Mesenchymal stem cell (in vitro differentiated cells and primary cell): ENCODE measurements at places on chromosomes 11 and 22.

DNA sequence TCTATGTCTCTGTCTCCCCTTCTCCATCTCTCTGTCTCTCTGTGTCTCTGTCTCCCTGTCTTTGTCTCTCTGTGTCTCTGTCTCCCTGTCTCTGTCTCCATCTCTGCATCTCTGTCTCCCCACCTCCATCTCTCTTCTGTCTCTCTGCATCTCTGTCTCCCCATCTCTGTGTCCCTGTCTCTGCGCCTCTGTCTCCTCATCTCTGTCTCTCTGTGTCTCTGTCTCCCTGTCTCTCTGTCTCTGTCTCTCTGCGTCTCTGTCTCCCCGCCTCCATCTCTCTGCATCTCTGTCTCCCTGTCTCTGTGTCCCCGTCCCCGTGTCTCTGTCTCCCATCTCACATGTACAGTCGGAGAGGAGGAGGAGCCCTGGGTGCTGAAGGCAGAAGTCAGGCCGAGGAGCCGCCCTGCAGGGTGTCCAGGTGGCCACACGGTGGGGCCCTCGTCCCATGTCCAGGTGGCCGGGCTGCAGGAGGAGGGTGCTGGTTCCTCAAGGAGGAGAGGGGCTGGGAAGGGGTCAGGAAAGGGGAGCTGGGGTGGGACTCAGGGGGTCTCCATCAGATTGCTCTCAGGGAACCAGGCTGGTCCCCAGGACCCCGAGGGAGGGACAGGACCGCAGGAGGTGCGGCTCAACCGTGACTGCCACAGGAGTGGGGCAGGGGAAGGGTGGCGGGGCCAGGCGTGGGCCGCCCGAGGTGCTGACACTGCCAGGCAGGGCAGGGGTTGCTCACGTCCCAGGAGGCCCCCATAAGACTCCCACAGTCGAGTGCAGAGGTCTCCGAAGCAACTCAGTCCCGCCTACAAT lies 25.6 kb upstream of the TH start:
- peak; percentile 59 for DNase-seq

DNA sequence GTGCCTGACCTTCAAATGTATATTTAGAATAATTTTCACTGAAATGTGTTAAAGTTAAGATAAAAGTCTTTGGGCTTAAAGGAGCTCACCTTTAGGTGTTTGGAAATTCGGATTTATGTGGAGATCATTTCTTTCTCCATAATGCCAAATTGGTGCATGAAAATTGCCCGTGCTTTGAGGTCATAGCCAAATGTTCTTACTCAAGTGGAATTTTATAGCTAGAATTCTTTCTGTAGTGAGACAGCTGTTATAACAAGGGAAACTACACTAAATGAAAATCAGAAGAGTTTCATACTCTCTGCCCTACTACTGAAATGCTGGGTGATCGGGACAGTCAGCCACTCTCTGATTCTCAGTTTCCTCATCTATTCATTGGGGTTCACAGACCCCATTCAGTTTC lies 89.5 kb upstream of the DBX1 start:
- no peak for DNase-seq

DNA sequence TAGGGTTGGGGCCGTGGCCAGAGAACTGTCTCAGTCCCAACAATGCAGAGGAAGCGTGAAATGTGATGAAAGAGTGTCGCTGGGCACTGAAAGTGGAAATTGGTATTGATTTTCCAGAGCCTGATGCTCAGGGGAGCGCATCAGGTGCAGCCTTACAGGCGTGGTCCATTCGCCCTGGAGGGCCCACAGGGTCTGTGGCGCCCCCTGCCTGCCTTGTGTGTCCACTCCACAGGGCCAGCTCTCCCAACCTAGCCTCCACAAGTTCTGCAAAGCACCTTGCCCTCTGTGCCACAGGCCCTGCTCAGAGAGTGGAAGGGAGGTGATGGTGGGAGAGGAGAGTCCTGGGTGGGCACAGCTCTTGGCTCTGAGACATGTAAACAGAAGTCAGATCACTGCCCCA lies 54.9 kb upstream of the LMO1 start:
- no peak for DNase-seq

- no peak for DNase-seq
Observed at GRCh38 chr11:44329472-44330230, 19.7 kb upstream of the ALX4 start.

- DNase-seq = no peak
Observed at GRCh38 chr11:45563810-45564209, 101.6 kb downstream of the CHST1 start.

DNA sequence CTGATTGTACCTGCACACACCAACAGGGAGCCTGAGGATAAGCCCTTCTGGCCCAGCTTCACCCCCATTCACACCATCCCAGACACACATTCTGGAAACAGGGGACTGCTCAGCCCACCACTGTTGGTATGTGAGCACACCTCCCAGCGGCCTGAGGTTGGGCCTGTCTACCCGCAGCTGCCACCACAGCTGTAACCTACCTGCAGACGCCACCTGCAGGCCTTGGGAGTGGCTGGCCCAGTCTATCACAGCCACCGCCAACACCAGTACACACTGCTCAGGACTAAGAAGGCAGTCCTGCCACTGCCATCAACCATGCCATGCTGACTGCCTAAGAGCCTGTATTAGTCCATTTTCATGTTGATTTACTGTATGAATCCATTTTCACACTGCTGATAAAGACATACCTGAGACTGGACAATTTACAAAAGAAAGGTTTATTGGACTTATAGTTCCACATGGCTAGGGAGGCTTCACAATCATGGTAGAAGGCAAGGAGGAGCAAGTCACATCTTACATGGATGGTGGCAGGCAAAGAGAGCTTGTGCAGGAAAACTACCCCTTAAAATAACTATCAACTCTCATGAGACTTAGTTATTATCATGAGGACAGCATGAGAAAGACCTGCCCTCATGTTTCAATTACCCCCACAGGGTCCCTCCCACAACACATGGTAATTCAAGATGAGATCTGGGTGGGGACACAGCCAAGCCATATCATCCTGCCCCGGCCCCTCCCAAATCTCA lies 30.6 kb downstream of the RSF1 start:
- DNase-seq = no peak

DNA sequence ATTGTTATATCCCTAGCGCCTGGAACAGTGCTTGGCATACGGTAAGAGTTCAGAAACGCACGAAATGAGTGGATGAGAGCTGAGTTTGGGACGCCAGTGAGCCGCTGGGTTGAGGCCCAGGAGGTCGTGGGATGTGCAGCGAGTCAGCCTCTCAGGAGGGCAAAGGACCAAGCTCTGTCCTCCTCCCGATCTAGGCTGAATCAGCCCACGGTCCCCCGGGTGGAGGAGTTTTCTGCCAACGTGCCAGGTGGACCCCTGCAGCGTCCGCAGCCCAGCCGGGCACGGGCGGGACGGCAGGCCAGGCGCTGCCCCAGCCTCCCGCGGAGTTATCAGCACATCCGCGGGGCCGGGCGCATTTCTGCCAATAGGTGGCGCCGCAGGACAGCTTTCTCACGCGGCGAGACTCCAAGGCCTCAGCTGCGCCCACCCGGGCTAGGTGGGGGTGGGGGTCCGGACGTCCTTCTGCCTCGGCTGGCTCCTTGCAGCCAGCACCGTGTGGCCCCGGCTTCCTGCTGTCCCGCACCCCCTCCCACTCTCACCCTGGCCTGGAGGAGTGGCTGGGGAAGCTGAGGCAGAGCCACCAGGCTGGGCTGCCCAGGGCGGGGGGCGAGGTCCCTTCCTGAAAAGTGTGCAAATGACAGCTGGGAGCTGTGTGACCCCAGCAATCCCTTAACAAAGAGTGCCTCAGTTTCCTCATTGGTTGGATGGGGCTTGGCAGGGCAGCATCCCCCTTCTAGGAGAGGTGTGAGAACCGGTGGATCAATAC lies 2.2 kb upstream of the RPS19BP1 start:
- DNase-seq = peak; percentile 67

DNA sequence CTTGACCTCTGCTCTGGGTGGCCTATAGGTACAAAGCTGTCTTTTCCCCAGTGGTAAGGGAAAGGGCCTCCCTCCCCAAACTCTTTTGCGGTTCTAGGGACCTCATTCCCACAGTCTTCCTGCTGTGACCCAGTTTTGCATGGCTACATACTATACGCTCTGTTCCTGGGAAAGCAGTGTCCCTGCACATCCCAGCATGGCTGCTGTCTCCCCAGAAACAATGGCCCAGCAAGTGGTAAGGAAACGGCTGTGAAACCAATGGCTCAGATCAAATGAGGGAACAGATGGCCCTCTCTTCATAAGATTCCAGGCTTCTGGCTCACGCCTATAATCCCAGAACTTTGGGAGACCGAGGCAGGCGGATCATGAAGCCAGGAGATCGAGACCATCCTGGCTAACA lies 41.1 kb downstream of the RPL27A start:
- no peak for DNase-seq

- DNase-seq = no peak
Observed at GRCh38 chr11:79960461-79960860, 519.6 kb upstream of the TENM4 start.

- DNase-seq = no peak
Observed at GRCh38 chr11:69726481-69726880, 22.7 kb upstream of the FGF19 start.

DNA sequence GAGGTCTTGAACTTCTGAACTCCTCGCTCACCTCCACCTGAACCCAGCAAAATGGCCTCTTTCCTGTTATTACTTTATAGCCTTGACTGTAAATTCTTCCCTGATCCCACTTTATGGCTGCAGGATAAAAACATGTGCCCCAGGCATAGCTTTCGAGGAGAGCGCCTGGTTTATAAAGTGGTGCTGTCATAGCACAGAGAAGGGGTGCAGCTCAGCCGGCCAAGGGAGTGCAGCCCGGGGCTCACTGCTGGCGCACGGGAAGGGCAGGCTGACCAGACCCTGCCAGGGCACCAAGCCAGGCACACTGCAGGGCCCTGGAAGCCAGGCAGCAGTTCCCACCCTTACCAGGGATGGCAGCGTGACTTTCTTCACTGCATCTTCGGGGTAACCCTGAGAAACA lies 50.9 kb downstream of the ISX start:
- DNase-seq = no peak

DNA sequence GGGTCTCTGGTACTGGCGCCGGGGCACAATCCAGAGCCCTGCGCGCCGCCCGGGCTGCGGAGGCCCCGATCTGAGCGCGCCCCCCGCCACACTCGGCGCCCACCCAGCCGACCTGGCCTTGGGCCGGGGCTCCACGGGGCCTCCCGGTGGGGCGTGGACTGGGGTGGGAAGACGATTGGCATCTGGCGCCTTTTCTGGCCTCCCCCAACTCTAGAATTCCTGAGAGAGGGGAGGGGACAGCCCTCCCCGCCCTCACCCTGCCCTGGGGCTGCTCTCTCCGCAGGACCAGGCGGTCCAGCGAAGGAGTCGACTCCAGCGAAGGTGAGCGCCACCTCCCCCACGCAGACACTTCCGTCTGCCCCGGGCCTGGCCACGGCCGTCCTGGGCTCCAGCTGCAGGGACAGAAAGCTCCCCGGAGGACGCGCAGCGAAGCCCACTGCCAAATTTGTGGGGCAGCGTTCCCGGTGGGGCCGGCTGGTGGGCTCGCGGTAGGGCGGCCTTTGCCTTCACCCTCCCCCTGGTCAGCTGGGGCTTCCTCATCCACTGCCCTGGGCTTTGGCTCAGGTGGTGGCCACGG lies 593 bp downstream of the SSH3 start:
- DNase-seq = no peak

DNA sequence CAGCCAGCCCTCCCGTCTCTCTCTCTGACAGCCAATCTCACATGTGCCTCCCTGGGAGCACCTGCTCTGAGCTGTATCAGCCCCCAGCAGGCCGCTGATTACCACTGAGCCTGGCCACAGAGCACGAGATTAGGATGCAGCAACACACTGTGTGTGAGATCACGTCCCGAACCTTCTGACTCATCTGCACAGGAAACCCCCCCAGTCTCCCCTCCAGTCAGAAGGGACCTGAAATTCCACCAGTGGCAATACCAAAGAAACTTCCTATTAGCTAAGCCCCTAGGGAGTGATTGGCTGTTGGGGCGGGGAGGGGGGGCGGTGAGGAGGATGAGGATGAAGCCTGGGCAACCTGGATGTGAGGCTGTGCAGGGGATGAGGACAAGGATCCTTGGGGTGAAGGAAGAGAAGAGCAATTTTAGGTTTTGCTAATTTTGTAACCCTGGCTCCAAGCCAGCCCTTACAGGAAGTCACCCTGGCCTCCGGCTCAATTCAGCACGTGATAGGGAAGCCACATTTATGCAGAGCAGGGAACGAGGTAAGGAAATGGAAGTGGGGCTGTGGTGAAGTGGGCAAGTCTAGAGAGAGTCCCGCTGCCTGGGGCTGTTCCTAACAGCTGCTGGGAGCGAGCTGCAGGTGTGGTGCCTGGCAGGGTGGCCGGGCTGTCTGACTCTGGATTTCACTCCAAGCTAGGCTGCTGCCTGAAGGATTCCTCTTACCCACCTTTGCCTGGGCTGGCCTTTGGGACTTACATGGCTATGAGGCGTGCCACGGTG lies 1.9 kb downstream of the SLC43A3 start:
- DNase-seq = peak; percentile 86

DNA sequence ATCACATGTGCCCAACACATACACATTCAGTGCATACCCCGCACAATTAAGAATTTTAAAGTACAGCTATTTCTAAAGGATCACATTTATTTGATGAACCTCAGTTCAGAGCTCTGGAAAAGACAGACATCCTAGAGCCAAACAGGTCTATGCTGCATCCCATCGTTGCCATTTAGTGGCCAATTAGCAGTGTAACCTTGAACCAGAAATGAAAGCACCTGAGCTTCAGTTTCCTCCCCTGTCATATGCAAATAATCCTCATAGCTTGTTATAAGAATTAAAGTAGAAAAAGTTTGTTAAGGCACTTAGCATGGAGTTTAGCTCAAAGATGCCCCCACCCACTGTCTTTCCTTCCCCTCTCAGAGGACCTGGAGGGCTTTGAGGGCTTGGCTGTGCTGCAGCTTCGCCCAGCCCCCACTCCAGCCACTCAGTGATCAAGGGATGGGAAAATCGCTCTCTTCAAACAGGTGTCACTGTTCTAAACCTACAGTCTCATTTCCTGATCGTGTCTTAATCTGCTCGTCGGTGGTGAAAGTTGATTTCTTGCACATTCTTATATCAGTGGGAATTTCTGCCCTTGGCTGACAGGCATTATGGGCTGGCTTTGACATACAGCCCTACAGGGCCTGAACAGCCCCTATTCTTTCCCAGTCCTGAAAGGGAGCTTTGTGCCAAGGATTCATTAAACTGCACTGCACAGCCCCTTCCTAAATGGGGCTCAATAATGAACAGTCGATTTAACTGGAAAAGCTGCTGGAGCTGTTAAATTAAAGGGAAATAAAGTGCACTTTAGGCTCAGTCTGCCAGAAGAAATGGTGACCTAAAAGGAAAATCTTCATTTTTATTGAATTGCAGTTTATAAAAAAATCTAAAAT lies 23.3 kb upstream of the FAM181B start:
- no peak for DNase-seq

DNA sequence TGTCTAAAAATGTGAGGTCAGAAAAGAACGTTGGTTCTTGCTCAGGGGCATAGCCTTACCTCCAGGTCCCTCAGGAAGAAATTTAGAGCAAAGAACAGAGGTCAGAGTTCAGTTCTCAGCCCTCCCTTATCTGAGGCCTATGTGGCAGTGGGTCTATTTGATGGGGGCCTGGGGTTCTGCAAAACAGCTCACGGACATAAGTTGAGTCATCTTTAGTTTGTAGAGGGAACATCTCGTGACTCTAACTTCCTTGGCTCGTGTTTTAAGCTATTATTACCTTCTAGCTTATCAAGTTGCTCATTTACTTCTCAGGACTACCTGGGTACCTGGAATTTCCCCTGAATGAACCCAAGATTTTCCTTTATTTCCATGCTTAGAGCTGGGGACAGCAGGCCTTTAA lies 91.3 kb upstream of the AMOTL1 start:
- DNase-seq = no peak
